Fibroblast of skin of right quadriceps (primary cell): ENCODE measurements at places on chromosomes 5 and 9.
A peak's percentile ranks its signal among the peaks of the same experiment; 100 is the strongest.

DNA sequence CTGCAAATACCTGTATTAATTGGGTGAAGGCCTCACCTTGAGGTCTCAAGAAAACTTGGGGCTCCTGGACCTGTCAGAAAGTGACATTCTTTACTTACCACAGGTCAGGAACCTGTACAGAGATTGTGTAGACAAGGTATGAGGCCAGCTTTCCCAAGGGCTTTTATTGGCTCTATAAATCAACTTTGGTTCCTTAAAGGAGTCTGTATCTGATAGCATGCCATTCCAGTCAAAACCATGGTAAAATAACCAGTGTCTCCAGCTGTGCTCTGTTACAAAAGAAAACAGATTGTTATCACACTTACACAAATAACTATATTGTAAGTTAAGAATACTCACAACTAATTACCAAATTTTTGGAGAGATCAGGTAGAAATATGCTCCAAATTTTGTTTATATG, 64.5 kb downstream of the COL15A1 start:
- DNase-seq, result no peak

DNA sequence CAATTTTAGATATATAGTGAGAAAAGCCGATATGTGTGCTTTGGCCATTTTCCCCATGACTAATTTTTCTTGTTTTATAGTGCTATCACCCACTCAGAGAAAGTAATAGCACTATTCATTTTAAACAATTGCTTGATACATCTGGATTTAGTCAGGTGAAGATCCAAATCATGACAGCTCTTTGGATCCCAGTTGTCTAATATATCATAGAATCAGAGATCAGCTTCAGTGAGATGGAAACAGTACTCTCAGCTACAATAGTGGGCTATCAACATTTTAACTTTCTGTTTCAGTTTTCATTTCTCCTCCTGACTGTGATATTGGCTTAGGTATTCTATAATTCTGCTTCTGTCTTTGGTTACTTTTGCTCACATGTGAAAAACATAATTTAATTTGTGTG, 38.7 kb downstream of the VCAN start:
- DNase-seq, result no peak

DNA sequence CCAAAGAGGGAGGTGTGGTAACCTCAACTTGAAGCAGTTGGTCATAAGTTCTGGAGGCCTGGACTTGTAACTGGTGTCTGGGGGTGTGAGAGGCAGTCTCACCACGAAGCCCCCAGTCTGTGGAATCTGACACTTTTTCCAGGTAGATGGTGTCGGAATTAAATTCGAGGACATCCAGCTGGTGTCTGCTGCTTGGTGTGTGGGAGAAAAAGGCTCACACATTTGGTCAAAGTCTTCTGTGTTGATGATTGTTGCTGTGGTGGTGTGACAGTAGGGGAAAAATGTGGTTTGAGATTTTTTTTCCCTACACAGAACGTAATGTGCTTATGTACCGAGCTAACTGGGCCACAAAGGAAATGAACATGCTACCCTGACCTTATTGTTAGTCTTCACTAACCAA, 251.9 kb downstream of the MAT2B start:
- DNase-seq, result no peak

GRCh38 chr9:79334711-79335110, 237.1 kb upstream of the TLE4 start:
- DNase-seq, result no peak

GRCh38 chr5:76838481-76839261, 11.1 kb upstream of the S100Z start:
- DNase-seq, result peak; percentile 70

DNA sequence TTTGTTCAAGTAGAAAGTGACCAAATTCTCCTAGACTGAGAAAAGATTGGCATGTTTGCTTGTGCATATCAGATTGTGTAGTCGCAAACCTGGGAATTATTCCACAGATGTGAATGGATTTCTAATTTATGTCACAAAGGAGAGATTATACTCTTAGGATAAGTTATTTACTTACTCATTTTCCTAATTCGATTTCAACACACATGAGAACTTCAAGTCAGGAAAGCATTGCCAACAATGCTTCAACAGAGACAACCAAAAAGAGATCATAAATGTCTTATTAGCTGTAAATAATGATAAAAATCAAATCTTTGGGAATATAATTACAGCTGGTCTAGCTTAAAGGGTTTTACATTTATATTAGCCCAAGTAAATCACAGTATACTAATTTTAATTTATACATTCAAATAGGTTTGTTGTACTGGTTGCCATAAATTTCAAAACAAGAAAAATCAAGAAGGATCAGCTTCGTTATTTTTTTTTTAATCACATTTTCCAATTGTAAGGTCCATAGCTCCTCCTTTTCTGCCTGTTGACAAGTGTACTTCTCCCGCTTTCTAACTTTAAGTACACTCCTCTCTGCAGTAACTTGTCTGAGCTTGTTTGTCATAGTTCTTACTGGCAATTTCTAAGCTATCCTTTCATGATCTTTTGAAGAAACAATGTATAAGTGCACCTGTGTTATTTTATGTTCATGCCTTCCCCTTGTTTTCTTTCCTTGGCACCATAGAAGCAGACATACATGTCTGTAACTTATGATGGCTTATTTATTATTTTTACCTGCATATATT, 246.6 kb downstream of the DEPDC1B start:
- DNase-seq, result no peak

- DNase-seq, result peak; percentile 50
Observed at GRCh38 chr5:125064621-125065438, 318.4 kb upstream of the ZNF608 start.

DNA sequence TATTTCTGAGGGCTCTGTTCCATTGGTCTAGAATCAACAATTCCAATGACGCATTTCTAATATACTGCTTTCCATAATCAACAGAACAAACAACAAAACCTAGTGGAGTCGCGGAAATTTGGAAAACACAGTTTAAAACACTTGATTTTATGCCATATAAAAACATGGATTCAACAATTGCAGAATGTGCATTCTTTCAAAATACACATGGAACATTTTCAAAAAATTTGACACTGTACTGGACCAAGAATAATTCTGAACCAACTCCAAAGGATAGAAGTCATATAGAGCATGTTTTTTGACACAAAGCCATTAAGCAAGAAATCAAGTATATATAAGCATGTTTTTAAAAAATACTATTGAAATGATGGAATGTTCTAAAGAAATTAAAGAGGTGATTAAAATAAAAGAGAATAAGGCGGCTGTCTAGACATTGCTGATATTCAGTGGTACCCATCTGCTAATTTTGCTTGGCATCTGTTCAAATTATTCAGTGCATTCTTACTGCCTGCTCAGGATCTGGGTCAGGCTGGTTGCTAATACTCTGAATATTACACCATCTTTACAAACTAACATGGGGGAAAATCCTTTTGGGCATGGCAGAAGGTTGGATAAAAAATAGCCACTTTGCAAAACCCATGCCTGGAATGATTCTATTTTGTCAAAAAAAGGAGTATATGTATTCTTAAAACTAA, 221.3 kb downstream of the NPR3 start:
- DNase-seq, result peak; percentile 8
